ENCODE measurements at places on chromosomes 6 and 20. TPM values are rescaled to one million over a fixed set of nuclear protein-coding genes. Genes with fewer than 3 reads are reported as not detected.

GRCh38 chr20:50625986-50626677 lies 65.2 kb downstream of the RIPOR3 start:
- no peak overlapping the region for H3K4me3 ChIP-seq
- H3K27ac ChIP-seq: no peak overlapping the region
- DNase-seq: peak; percentile 78

GRCh38 chr20:38055294-38055693 lies 21.7 kb downstream of the RPRD1B start:
- no peak overlapping the region for H3K4me3 ChIP-seq
- H3K36me3 ChIP-seq: peaks cover 40% of the 10 kb centered on the region
- H3K4me1 ChIP-seq: peaks cover 4% of the 10 kb centered on the region
- H3K27me3 ChIP-seq: no peaks in the 10 kb centered on the region

GRCh38 chr20:56423886-56424285 lies 11.8 kb downstream of the CASS4 start:
- DNase-seq: no peak
- no peak overlapping the region for H3K4me3 ChIP-seq
- H3K36me3 ChIP-seq: no peaks in the 10 kb centered on the region
- H3K27me3 ChIP-seq: no peaks in the 10 kb centered on the region

DNA sequence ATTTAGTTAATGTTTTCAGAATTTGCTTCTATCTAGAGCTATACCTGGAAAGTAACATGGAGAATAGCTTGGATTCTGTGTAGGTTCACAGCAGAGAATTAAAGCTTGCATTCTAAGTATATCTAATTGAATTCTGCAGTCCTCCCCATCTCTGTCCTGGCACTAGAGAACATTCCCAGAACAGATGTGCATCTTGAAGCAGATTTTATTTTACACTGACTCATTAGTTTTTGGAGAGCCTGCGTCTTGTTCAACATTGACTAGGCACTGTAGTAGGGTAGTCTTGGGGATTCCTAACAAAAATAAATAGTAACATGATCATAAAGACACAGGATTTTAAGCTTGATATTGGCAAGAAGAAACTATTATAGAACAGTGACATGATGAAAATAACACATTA lies 36.2 kb upstream of the BAG2 start:
- no peak overlapping the region for H3K27ac ChIP-seq
- no peak overlapping the region for H3K4me3 ChIP-seq

GRCh38 chr6:137933696-137934095 lies 66.6 kb downstream of the TNFAIP3 start:
- peaks cover 2% of the 10 kb centered on the region for H3K4me1 ChIP-seq
- no peaks in the 10 kb centered on the region for H3K36me3 ChIP-seq
- peak overlapping the region; percentile 47 for H3K27ac ChIP-seq

Gene ADTRP
- polyA plus RNA-seq: 2.3 TPM

- H3K27me3 ChIP-seq: no peaks in the 10 kb centered on the region
- no peak overlapping the region for H3K27ac ChIP-seq
- H3K4me1 ChIP-seq: no peaks in the 10 kb centered on the region
Measured at GRCh38 chr20:50883856-50884255, 47.4 kb downstream of the ADNP start.

- no peak overlapping the region for H3K27ac ChIP-seq
- no peak overlapping the region for H3K4me3 ChIP-seq
Measured at GRCh38 chr6:5838656-5839396, 167.9 kb downstream of the NRN1 start.

- DNase-seq: no peak
- no peaks in the 10 kb centered on the region for H3K27me3 ChIP-seq
- no peak overlapping the region for H3K27ac ChIP-seq
Measured at GRCh38 chr6:56357616-56358373, 110.4 kb upstream of the COL21A1 start.

Gene KIF25
- 0.67 TPM for polyA plus RNA-seq

GRCh38 chr6:45922728-45923351 lies 92.8 kb downstream of the CLIC5 start:
- peak; percentile 91 for DNase-seq
- no peaks in the 10 kb centered on the region for H3K36me3 ChIP-seq

DNA sequence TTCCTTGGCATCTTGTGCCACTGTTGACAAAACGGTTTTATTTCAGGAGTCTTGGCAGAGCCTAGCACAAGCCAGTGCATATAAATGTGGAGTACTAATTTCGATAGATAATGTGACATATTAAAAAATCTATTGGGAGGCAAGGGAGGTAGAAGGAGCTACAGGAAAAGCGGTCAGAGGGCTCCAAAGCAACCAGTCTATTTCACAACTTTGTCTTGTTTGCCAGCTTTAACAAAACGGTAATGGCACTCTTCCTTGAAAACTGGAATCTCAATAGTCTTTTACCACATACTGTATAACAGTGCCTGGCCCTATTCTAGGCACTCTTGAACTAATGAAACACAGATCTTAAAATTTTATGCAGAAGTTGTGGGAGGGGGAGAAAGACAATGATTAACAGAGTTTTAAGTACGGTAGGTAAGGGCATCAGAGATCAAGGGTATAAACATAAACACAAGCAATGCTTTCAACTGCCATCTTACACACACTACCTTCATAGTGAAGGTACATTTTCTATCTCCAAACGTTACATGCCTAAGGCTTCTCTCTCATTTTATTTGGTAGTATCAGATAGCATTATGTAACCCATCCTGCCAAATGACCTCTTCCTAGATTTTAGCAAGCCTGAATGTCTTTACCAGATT lies 33.5 kb upstream of the SYNCRIP start:
- H3K27ac ChIP-seq: peak overlapping the region; percentile 69
- H3K27me3 ChIP-seq: no peaks in the 10 kb centered on the region
- H3K36me3 ChIP-seq: peaks cover 16% of the 10 kb centered on the region
- H3K4me3 ChIP-seq: peak overlapping the region; percentile 95
- peaks cover 10% of the 10 kb centered on the region for H3K4me1 ChIP-seq
- no peak for DNase-seq

DNA sequence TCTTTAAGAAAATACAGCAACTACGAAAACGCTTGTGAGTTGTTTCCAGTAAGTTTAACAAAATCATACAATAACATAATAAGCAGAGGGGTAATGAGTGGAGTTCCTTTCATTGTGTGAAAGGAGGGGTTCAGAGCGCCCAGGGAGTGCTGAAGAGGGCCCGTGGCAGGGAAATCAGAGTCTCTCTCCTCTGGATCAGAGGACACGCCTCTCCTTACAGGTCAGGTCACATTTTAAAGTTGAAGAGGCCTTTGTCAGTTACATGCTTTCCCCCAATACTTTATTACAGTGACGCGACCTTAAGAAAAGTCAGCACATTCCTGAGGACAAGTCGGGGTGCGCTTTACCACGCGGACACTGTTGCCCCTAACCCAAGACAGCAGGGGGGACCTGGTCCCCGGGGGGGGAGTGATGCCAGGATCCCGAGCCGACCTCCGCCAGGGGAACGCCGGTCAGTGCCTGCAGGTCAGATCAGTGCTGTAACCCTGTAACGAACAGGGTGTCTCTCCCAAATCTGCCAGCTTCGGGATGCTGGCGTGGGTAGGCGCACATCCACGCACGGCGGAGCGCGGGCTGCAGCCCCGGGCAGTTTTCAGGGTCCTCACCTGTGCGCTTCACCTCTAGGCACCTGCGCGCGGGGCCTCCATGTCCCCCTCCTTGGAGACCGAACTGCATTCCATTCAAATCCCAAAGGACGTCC lies 848 bp downstream of the DACT2 start:
- peaks cover 31% of the 10 kb centered on the region for H3K27me3 ChIP-seq
- peaks cover 18% of the 10 kb centered on the region for H3K4me1 ChIP-seq
- H3K27ac ChIP-seq: no peak overlapping the region
- no peaks in the 10 kb centered on the region for H3K36me3 ChIP-seq
- DNase-seq: no peak

DNA sequence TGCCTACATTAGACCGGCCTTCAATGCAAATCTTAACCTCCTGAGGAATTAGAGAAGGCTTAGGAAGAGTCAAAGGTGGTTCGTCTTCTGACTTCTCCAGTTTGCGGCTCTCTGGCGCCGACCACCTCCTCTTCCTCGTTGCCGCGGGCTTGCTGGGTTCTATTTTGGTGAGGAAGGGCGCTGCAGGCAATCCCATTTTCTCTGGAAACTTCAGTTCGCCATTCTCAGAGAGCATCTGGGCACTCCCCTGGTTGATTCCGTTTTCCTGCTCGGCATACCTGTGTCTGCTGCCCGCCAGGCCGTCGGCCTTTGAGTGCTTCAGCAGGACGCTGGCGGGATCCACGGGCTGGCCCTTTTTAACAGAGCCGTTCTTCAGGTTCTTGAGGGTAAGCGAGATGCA lies 67.9 kb downstream of the GMPR start:
- no peak for DNase-seq
- H3K36me3 ChIP-seq: peaks cover 18% of the 10 kb centered on the region
- peaks cover 3% of the 10 kb centered on the region for H3K4me1 ChIP-seq
- no peaks in the 10 kb centered on the region for H3K27me3 ChIP-seq
- no peak overlapping the region for H3K27ac ChIP-seq

- peak; percentile 69 for DNase-seq
- H3K27ac ChIP-seq: no peak overlapping the region
- H3K4me3 ChIP-seq: no peak overlapping the region
- H3K27me3 ChIP-seq: peaks cover 2% of the 10 kb centered on the region
Measured at GRCh38 chr20:32574296-32575226, 10.6 kb downstream of the NOL4L start.

DNA sequence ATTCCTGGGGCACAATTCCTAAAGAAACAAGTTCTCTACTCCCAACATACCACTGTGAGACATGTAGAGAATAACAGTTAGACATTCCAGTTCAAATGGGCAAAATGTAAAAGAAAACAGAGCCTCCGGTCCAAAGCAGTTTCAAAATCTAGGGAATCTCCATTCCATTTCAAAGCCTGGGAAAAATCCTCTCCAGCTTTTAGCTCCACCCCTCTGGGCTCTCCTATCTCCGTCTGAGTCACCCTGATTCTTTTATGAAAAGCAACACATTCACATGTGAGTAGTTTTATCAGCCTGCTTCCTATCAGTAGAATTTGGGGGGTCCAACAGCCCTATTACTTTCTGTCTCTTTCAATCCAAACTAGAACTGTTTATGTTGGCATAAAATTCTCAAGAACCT lies 3.7 kb downstream of the CSNK2A1 start:
- H3K4me1 ChIP-seq: peaks cover 10% of the 10 kb centered on the region
- no peak for DNase-seq
- peaks cover 6% of the 10 kb centered on the region for H3K36me3 ChIP-seq
- no peak overlapping the region for H3K27ac ChIP-seq

Data from muscle of leg (tissue), 16 donors.